Stimulated activated CD4-positive, alpha-beta T cell treated with anti-CD3 and anti-CD28 coated beads, Interleukin-1b, Interleukin-23, amount 100 ng/mL, for 1 hour (primary cell): ENCODE measurements at places on chromosomes 7 and 10.

DNA sequence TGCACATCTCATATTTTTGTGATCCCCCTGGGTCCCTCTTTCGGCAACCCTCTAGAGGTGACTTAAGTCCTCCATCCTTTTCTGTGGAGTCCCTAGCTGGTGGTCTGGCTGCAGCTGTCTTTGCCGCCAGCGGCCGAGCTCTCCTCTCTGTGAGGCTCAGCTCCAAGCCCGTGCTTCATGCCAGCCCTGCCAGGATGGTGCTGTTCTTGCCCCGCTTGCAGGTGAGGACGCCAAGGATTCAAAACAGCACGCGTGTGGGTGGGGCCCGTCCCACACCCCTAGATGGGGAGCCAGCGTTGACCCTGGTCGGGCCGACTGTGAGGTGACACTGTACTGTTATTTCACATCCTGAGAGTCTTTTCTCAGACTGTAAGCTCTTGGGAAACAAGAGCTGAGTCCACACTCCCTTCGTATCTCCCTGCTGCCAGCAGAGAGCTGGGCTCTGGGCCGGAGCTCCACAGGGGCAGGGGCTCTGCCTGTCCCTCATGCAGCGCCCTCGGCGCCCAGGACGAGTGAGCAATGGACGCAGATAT lies 36.6 kb upstream of the GJD4 start:
- no peak for DNase-seq

- no peak for DNase-seq
Measured at GRCh38 chr10:112225771-112226438, 42.3 kb upstream of the GPAM start.

DNA sequence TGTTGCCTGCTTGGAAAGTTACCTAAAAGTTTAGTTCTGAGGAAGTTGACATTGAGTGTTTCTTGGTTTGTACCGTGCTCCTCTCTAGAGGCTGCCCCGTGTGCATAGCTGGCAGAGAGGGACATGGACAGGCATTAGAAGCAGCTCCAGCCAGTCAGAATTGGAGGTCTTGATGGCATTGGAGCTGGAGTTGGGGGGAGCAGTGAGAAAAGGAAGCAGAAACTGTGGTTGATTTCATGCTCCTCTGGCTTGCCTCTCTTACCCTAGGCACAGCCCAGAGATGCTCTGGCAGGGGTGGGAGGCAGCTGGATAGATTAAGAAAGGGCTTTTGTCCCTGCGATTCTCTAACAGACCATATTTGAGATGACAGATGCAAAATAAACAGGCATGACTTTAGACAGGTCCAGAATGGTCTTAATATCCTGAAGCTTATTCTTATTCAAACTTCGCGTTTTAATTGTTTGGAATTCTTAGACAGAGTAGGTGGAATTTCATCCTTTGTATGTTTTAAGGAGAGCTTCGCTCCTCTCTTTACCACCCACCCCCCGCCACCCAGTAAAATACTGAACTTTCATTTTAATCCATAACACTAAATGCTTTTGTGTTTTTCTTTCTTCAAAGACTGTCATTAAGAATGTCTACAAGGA lies 73.5 kb upstream of the GLCCI1 start:
- DNase-seq = no peak

DNA sequence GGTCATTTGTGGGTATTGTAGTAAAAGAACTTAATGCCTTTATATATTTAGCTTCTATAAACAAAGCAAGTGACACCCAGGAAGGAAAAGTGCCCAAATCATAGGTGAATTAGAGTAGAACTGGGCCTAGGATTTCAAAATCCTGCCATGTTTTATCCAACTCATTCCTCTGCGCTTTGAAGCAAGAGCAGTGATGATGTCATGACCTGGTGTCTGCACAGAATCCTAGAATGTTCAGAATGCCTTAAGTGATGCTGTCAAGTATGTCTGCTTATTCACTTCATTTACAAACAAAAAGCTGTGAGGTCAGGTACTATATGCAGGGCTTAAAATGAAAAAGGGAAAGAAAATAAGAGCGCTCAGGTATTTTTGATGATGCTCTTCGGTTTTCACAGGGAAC lies 737.2 kb upstream of the ANKRD30A start:
- no peak for DNase-seq

GRCh38 chr10:132243141-132243540 lies 56.4 kb downstream of the DPYSL4 start:
- DNase-seq = no peak

GRCh38 chr10:69957886-69958555 lies 94.6 kb upstream of the MACROH2A2 start:
- DNase-seq = no peak

GRCh38 chr10:98994030-98994429 lies 241.6 kb downstream of the HPSE2 start:
- DNase-seq = no peak

DNA sequence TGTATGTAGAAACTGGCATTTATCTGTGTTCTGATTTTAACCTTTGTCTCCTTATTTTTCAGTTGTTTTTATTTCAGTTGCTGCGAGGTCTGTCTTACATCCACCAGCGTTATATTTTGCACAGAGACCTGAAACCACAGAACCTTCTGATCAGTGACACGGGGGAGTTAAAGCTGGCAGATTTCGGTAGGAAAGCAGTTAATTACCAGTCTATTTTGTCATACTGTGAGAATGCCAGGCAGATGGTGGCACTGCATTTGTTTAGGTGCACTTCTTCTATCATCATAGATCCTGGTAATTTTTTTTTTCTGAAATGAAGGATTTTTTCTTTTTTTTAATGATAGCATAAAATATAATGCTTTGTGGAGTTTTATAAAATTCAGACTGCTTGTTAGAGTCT lies 321.4 kb downstream of the CDK14 start:
- DNase-seq = no peak

DNA sequence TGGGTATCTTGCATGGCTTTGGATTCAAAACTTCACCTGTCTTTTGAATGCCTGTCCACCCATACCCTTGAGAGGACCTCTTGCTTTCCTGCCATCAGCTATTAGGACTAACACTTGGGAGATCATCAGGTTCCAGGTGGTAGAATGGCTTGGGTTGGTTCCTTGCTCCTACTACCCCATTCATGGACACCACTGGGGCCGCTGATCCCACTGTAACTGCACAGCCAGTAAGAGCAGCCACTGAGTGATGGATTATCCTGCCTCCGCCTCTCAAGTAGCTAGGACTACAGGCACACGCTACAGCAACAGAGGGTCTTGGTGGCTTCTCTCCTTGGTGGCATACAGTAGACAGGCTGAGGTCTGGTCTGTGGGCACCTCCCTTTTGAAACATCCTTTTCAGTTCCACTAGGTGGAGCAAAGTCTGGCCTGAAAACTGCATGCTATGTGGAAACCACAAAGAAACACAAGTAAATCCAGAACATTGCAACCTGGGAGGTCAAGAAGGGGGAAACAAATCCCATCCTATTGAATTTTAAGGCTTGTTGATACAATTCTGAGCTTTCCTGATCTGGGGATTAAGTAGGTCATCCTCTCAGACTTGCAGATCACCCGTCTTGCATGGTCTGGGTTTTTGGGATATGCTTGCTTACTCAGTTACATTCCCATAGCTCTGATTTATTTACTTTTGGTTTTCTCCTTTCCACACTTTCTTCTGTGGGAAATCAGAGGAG lies 9.4 kb downstream of the WBP1L start:
- no peak for DNase-seq

- no peak for DNase-seq
Measured at GRCh38 chr10:49111320-49111698, 4.0 kb downstream of the VSTM4 start.
